PC-3 (cell line): ENCODE measurements at places on chromosomes 2 and 18. TPM values are rescaled to one million over a fixed set of nuclear protein-coding genes. Genes with fewer than 3 reads are reported as not detected.

Gene CRYBA2
- total RNA-seq: 6.4 and 13.5 TPM in 2 replicates

DNA sequence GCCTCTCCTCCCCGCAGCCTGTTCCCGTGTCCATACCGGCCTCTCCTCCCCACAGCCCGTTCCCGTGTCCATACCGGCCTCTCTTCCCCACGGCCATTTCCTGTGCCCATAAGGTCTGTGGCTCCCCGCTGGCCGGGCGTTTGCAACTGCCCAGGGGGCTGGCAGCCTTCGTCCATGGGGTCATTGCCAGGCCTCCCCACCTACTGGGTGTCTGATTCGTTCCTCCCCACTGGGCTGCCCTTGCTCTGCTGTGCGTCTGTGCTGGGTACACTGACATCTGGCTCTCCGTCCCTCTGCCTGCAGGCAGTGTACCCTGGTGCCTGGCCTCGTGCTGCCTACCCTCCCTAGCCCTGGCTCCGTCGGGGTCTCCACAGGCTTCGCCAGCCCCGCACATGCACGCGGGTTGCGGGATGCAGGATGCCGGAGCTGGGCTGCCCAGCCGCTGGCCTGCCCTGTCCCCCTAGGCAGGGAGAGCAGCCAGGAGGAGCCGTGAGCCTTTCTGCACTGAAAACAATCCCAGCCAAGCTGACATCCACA is 67.8 kb downstream of the NFATC1 start:
- peaks cover 5% of the 10 kb centered on the region for H3K4me1 ChIP-seq
- H3K4me3 ChIP-seq: no peak overlapping the region
- no peaks in the 10 kb centered on the region for H3K27me3 ChIP-seq

DNA sequence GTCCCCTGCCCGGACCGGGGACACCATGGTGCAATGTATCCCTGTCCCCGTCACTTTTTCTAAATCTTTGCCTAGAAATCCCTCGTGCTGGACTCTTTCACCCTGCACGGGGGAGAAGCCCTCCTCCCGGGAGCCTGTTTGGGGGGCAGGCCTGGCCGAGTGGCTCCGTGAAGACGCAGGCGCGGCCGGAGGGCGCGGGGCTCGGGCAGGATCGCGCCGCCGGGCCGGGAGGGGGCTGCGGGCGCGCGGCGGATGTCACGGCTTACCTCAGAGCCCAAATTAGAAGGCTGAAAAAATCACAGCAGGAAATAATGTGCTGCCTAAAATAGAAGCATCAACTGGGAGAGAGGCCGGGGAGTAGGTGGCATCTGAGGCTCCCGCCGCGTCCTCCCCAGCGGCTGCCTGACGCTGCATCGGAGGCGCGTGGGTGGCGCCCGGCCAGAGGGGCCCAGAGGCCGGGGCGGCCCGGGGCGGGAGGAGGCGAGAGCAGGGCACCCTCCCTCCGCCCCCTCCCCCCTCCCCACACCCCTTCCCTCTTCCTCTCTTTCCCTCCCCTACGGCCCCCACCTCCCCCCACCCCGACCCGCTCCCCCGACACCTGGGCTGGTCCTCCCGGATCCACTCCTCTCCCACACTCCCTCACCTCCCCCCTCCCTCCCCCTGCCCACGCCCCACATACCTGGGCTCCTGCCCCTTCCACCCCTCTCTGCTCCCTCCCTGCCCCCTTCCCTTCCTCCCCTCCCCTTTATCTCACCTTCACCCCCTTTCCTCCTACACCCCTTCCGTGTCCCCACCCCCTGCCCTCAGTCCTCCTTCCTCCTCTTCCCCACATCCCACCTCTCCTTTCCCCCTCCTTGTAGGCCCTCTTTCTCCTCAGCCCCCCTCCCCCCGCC is 51.9 kb downstream of the SLC4A1AP start:
- H3K4me1 ChIP-seq: peaks cover 25% of the 10 kb centered on the region
- no peaks in the 10 kb centered on the region for H3K27me3 ChIP-seq
- H3K36me3 ChIP-seq: no peaks in the 10 kb centered on the region
- H3K4me3 ChIP-seq: peak overlapping the region; percentile 74
- peak; percentile 29 for DNase-seq

DNA sequence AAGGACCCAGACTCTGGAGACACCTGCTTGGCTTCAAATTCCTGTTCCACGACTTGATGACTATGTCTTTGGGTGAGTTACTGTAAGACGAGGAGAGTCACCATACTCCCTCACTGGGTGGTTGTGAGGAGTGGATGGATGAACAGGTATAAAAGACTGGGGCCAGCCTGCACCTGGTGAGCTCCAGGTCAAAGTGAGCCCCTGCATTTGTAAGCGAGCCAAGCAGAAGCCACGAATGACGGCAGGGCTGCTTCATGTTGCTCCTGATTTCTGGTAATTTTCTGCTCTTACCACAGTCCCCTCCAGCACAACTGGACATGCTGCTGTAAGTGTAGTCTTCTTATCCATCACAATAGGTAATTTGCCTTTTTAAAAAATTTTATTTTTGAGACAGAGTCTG is 86.6 kb downstream of the POLR1A start:
- H3K4me3 ChIP-seq: no peak overlapping the region
- no peaks in the 10 kb centered on the region for H3K36me3 ChIP-seq
- H3K27ac ChIP-seq: no peak overlapping the region

- no peak overlapping the region for H3K27ac ChIP-seq
- no peaks in the 10 kb centered on the region for H3K4me1 ChIP-seq
- H3K36me3 ChIP-seq: no peaks in the 10 kb centered on the region
- H3K27me3 ChIP-seq: peaks cover 93% of the 10 kb centered on the region
- DNase-seq: no peak
- no peak overlapping the region for H3K4me3 ChIP-seq
Measured at GRCh38 chr18:13537022-13537780, 189.2 kb downstream of the FAM210A start.
